ENCODE measurements at places on chromosomes 6 and 20.

DNA sequence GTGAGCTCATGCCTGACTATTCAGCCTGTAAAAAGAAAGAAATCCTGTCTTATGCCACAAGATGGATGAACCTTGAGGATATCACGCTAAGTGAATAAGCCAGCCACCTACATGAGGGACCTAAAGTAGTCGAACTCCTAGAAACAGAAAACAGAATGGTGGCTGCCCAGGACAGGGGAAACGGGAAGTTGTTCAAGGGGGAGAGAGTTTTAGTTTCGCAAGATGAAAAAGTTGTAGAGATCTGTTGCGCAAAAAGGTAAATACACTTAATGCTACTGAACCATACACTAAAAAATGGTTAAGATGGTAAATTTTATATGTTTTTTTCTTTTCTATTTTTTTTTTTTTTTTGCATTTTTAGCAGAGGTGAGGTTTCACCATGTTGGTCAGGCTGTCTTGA, 74.1 kb upstream of the RALY start:
- no peak for DNase-seq

DNA sequence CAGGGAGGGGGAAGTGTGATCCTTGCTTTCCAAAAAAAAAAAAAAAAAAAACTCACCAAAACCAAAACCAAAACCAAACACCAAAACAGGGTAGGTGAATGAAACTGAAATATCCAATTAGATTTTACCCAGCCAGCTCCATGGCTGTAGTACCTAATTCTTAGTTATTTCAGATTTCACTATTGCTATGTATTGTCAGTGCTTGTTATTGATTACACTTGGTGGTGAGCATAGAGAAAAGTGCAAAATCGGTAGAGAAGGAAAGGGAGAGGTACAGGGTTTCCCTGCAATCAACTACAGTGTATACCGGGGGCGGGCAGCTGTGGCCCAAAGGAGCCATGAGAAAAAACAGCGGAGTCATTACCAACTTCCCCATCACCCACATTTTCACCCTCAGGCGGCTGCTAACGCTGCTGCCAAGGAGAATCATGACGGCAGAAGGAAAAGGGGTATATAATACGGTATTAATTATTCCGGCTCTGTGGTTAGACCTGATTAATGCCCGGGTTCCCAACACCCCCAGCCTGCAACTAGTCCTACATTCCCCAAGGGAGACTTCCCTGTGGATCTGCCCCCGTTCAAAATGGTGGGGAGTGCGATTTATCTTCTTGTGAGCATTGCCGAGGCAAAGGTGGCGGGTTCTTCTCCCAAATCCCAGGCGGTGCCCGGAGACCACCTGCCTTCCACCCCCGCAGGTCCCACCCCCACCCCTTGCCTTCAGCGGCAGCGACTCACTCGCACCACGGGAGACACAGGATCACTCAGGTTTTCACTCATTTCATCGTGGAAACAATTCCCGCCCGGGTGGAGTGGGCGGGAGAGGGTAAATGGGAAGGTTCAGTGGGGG, at the start of gene C6orf62:
C6orf62 (minus strand) TSS at position 30 of the 847 bp plus-strand sequence. CDS start 486 bp downstream, outside the sequence.
- peak; percentile 52 for DNase-seq

DNA sequence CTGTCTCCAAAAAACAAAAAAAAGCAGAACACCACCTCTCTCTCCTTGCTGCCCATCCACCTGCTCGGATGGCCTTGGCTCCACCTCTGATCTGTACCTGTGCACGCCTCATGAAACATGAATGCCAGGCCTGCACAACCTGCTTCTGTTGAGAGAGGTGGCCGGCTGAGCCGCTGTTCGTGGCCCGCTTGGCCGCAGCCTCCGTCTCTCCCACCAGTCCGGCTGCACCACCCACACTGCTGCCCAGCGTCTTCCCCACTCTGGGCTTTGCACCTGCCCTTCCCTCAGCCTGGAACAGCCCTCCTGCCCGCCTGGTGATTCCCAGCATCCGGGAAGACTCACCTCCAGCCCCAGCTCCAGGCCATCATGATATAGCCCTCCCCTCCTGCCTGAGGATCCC, 12.2 kb upstream of the ZBTB46 start:
- no peak for DNase-seq

- no peak for DNase-seq
Observed at GRCh38 chr6:133408543-133408942, 167.4 kb downstream of the EYA4 start.

DNA sequence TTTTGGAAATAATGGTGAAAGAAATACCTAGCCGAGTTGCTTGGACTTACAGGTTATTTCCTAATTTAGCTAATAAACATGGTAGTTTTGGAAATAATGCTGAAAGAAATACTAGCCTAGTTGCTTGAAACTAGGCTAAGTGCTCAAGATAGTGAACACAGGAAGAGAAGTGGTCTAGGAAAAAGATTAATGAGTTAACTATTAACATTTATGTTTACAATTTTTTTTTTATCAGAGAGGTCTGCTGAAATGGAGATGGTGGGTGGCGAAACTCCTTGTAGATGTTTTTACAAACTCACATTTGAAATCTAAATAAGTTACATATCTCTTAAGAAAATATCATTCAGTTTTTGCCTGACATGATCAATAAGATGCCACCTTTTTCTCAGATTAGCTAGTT, 39.2 kb downstream of the MAPK14 start:
- DNase-seq, result no peak

Measured in stimulated activated CD8-positive, alpha-beta memory T cell treated with anti-CD3 and anti-CD28 coated beads, Interleukin-7, amount 100 ng/mL, for 48 hours (primary cell).